ENCODE measurements at places on chromosomes 7 and 10. TPM values are rescaled to one million over a fixed set of nuclear protein-coding genes. Genes with fewer than 3 reads are reported as not detected.

Gene OR9A2
- not detected for total RNA-seq

Gene ABCB4
- total RNA-seq: 2.9 TPM

Gene MASTL
- total RNA-seq: 9.9 TPM

Gene MRPS17
- total RNA-seq: 15.6 TPM

DNA sequence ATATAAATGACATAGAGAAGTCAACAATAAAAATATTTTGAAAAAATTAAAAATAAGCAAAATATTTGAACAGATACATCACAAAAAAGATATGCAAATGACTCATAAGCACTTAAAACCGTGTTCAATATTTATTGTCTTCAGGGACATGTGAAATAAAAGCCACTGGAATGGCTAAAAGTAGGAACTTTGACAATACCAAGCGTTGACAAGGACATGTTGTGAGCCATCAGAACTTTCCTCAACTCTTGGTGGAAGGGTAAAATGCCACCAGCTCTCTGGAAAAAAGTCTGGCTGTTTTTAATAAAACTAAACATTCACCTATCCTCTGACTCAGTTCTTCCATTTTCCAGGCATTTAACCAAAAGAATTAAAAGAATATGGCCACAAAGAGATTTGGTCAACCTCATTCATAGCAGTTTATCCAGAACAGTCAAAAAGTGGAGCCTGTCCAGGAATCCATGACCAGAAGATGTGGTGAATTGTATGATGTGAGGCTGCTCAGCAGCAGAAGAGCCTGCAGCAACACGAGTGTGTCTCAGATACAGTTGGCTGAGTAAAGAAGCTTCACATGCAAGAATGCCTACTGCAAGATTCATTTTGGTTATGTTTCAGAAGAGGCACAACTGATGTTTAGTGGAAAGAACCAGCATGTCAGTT lies 7.1 kb upstream of the KLF6 start:
- DNase-seq: peak; percentile 67

DNA sequence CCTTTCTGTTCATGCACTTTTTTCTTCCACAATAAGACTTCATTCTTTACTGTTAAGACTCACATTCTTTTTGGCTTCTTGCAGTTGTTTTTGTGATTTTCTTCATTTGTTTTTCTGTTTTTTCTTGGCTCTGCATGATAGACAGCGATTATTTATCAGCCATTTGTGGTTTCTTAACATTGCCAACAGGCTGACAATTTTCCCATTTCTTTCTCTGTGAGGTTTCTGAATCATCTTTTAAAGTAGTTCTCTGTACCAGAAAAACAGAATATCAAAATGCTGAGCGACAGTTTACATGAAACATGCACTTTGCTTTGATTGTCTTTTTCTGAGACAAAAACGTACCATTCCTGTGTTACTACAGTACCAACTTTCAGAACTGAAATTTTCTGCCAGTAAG lies 334.2 kb upstream of the MAGI2 start:
- DNase-seq: peak; percentile 1

- DNase-seq: no peak
Measured at GRCh38 chr10:129272176-129272575, 194.9 kb upstream of the MGMT start.
